ENCODE measurements at places on chromosomes 1 and 21. TPM values are rescaled to one million over a fixed set of nuclear protein-coding genes. Genes with fewer than 3 reads are reported as not detected.
A peak's percentile ranks its signal among the peaks of the same experiment; 100 is the strongest.

The RGS7 gene
- 0.29 TPM for total RNA-seq

DNA sequence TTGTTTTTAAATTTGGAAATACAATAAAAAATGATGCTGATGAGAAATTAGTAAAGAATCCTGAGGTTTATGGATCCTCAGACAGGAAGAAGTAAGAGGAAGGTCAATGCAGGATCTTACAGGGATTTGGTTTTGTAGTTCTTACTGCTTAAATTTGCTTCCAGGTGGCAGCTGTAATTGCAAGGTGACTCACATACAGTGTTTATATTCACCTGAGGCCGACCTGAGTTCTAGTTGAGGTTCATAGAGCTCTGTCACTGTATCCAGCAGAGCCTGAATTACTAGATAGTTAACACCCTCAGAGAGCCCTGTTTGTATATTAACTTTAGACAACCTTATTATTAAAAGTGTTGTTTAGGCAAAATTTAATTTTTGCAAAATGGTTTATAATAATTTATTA, 1.4 kb upstream of the WDR26 start:
- DNase-seq: peak; percentile 68

DNA sequence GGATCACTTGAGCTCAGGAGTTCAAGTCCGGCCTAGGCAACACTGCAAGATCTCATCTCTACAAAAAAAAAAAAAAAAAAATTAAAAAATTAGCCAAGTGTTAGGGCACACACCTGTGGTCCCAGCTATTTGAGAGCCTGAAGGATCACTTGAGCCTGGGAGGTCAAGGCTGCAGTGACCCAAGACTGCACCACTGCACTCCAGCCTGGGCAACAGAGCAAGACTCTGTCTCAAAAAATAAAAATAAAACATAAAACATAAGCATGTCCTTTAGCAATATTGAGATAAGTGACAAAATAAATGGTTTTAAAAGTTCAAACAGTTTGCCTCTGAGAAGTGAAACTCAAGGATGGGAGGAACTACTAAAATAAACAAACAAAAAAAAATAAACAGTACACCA, 101.2 kb downstream of the RERE start:
- DNase-seq: no peak

DNA sequence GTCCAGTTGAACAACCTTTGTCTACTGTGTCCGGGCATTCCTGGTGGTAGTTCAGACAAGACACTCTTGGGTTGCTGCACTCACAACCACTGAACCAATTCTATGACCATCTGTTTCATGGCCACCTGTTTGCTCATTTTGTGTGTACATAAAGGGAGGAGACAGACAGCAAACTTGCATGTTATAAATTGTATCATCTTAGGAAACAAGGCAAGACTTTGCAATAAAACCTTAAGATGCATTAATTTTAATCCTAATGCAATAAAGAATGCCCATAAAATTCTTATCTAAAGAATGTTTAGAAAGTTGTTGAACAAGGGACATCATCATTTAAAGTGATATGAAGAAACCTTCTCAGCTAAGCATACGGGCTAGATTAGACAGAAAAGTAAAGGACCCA, 34.8 kb downstream of the ADAM30 start:
- DNase-seq: peak; percentile 20

GRCh38 chr21:33101300-33101911, 31.5 kb downstream of the OLIG1 start:
- no peak for DNase-seq
